ENCODE measurements at places on chromosomes 6 and 20.
A peak's percentile ranks its signal among the peaks of the same experiment; 100 is the strongest.

DNA sequence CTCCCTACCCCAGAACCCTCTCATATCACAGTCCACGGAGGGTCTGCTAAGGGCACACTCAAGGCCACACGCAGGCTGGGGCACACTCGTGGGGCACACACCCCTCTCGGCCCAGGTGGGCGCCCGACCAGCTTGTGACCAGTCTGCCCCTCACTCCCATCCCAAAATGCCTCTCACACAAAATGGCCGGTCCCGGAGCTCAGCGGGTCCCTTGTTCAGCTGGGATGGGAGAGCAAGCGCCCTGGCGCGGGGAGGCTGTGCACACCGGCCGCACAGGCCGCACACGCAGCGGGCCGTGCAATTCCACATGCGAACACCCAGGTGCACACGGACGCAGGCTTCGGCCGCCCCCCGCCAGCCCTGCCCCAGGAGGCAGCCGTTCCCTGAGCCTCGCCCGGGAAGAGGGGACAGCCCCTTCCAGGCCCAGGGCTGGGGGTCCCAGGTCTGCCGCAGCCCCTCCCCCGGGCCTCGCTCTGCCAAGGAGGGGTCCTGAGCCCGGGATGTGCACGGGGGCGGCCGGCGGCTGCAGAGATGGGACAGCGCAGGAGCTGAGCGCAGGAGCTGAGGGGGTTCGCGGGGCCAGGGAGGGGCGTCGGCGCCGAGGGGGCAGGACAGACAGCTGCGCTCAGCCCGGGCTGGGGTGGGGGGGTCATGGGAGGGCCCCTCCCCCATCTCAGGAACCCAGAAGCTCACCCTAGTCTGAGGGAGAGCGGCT, 1.3 kb downstream of the KCNQ2 start:
- DNase-seq = no peak
- no peaks in the 10 kb centered on the region for H3K4me1 ChIP-seq
- no peak overlapping the region for H3K27ac ChIP-seq
- no peaks in the 10 kb centered on the region for H3K36me3 ChIP-seq

GRCh38 chr6:148271711-148272439, 70.8 kb upstream of the SASH1 start:
- H3K36me3 ChIP-seq = no peaks in the 10 kb centered on the region
- no peaks in the 10 kb centered on the region for H3K27me3 ChIP-seq
- peak overlapping the region; percentile 79 for H3K27ac ChIP-seq
- H3K4me3 ChIP-seq = peak overlapping the region; percentile 51
- DNase-seq = peak; percentile 80

- DNase-seq = peak; percentile 98
- peak overlapping the region; percentile 60 for H3K27ac ChIP-seq
- no peaks in the 10 kb centered on the region for H3K27me3 ChIP-seq
- H3K36me3 ChIP-seq = no peaks in the 10 kb centered on the region
- peaks cover 25% of the 10 kb centered on the region for H3K4me1 ChIP-seq
Measured at GRCh38 chr6:35496036-35496840, 641 bp downstream of the TEAD3 start.

DNA sequence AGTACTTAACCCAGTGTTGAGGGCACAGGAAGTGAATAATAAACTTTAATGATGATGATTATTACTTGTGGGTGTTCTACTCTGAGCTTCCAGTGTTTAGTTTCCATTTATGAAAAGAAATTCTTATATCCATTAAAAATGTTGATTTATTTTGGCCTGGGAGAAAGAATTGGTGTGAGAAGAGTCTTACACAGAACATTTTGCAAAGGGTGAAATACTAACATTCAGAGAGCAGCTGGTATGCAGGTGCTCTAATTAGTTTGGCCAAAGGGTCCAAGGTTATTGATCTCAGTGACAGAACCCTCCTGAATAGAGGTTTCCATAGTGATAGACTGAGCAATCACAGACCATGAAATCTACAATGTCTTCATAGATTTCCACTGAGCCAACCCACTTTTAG, 4.4 kb downstream of the OSER1 start:
- H3K27ac ChIP-seq = no peak overlapping the region
- no peak for DNase-seq
- peaks cover 26% of the 10 kb centered on the region for H3K36me3 ChIP-seq
- no peaks in the 10 kb centered on the region for H3K27me3 ChIP-seq
- H3K4me1 ChIP-seq = peaks cover 44% of the 10 kb centered on the region
- H3K4me3 ChIP-seq = no peak overlapping the region

- no peak for DNase-seq
- H3K36me3 ChIP-seq = no peaks in the 10 kb centered on the region
- no peaks in the 10 kb centered on the region for H3K4me1 ChIP-seq
- H3K27me3 ChIP-seq = peaks cover 18% of the 10 kb centered on the region
- H3K4me3 ChIP-seq = no peak overlapping the region
Measured at GRCh38 chr20:1626528-1627199, 6.9 kb upstream of the SIRPB1 start.

- peak overlapping the region; percentile 95 for H3K4me3 ChIP-seq
- peaks cover 4% of the 10 kb centered on the region for H3K36me3 ChIP-seq
- no peaks in the 10 kb centered on the region for H3K27me3 ChIP-seq
- peaks cover 9% of the 10 kb centered on the region for H3K4me1 ChIP-seq
- DNase-seq = no peak
- no peak overlapping the region for H3K27ac ChIP-seq
Measured at GRCh38 chr6:118933855-118934460, 1.0 kb downstream of the MCM9 start.

DNA sequence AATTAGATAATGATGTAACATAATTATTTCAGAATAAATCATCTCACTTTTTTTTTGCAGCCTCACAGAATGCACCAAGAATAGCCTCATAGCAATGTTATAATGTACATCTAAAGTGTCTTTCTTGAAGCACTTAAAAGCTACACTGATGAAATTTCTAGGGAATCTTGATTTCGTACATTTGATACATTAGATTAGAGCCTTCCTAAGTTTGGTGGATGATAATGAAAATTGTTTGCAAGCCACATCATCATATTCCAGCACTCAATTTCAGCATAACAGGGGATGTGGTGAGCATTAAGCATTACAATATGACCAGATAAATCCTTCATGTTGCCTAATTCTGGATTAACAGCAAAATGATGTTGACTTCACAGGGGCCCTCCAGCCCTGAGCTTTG, 9.7 kb upstream of the METTL24 start:
- H3K27ac ChIP-seq = no peak overlapping the region
- H3K4me3 ChIP-seq = no peak overlapping the region
- no peaks in the 10 kb centered on the region for H3K4me1 ChIP-seq

GRCh38 chr20:52959125-52959524, 13.0 kb upstream of the TSHZ2 start:
- no peak overlapping the region for H3K27ac ChIP-seq
- H3K27me3 ChIP-seq = no peaks in the 10 kb centered on the region
- no peaks in the 10 kb centered on the region for H3K36me3 ChIP-seq
- DNase-seq = no peak

GRCh38 chr6:10481101-10481500, 40.0 kb upstream of the GCNT2 start:
- no peaks in the 10 kb centered on the region for H3K36me3 ChIP-seq
- H3K4me3 ChIP-seq = no peak overlapping the region
- DNase-seq = no peak
- H3K27ac ChIP-seq = no peak overlapping the region
- H3K4me1 ChIP-seq = no peaks in the 10 kb centered on the region

GRCh38 chr6:21935561-21936028, 342.0 kb downstream of the SOX4 start:
- no peak overlapping the region for H3K4me3 ChIP-seq
- peak overlapping the region; percentile 34 for H3K27ac ChIP-seq
- peaks cover 6% of the 10 kb centered on the region for H3K4me1 ChIP-seq
- H3K36me3 ChIP-seq = no peaks in the 10 kb centered on the region
- no peak for DNase-seq
- H3K27me3 ChIP-seq = no peaks in the 10 kb centered on the region

GRCh38 chr6:79425589-79426311, 111.5 kb downstream of the LCA5 start:
- no peak overlapping the region for H3K4me3 ChIP-seq
- H3K36me3 ChIP-seq = no peaks in the 10 kb centered on the region

DNA sequence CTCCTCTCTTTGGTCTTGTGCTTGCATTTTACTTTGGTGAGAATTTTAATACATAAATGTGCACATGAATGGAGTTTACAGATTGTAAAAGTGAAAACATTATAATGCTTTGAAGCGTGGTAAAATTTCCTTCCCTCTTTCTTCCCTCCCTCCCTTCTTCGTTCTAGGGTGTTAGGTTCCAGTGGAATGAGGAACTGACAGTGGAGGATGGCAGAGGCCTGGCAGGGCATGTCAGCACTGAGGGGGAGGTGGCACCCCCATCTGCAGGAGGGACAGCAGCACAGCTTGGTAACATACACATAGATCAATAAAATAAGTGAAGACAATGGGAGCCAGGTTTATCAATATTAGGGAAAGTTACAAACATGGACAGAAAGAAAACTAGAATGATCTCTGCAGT, 47.5 kb downstream of the RNASET2 start:
- H3K36me3 ChIP-seq = no peaks in the 10 kb centered on the region
- no peak for DNase-seq
- no peak overlapping the region for H3K27ac ChIP-seq
- peaks cover 12% of the 10 kb centered on the region for H3K27me3 ChIP-seq
- H3K4me1 ChIP-seq = no peaks in the 10 kb centered on the region
- no peak overlapping the region for H3K4me3 ChIP-seq

DNA sequence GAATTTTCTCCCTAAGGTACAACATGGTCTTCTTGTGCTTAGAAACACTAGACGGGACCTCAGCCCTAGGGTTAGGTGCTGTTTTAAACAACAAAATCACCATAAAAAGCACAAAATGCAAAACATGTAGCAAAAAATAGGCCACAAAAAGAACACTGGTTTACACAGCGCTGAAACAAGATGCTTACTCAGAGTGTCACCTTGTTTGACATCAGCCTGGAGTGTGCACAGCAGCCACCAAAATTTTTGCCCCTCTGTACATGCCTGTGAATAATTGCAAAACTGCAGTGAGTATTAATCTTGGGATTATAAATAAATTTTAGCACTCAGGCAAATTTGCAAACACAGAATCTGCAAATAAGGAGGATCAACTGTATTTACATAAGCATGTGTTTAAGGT, 110.1 kb downstream of the PLG start:
- H3K27me3 ChIP-seq = no peaks in the 10 kb centered on the region
- H3K36me3 ChIP-seq = no peaks in the 10 kb centered on the region
- H3K4me3 ChIP-seq = no peak overlapping the region
- no peak for DNase-seq
- no peaks in the 10 kb centered on the region for H3K4me1 ChIP-seq

GRCh38 chr20:13139459-13140150, 81.5 kb upstream of the ISM1 start:
- H3K36me3 ChIP-seq = no peaks in the 10 kb centered on the region
- H3K27me3 ChIP-seq = no peaks in the 10 kb centered on the region
- DNase-seq = no peak
- no peak overlapping the region for H3K4me3 ChIP-seq
- no peaks in the 10 kb centered on the region for H3K4me1 ChIP-seq
- no peak overlapping the region for H3K27ac ChIP-seq

DNA sequence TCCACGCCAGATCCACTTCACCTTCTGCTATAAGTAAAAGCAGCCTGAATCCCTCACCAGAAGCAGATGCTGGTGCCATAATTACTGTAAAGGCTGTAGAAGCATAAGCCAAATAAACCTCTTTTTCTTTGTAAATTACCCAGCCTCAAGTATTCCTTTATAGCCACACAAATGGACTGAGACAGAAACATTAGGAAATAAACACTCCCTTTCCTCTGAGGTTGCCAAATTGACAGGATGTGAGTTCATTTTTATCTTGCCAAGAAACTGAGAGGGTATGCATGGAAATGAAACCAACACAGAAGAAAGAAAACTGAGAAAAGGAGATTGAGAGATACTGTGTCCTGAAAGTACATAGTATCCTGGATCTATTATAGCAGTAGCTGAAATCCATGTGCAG, 481.2 kb downstream of the HAO1 start:
- no peak for DNase-seq
- no peak overlapping the region for H3K4me3 ChIP-seq
- H3K4me1 ChIP-seq = no peaks in the 10 kb centered on the region
- no peak overlapping the region for H3K27ac ChIP-seq

- no peaks in the 10 kb centered on the region for H3K27me3 ChIP-seq
- peaks cover 13% of the 10 kb centered on the region for H3K36me3 ChIP-seq
- no peak overlapping the region for H3K27ac ChIP-seq
Measured at GRCh38 chr20:1360094-1360846, 31.3 kb upstream of the SDCBP2 start.

GRCh38 chr6:111803804-111804203, 69.4 kb downstream of the FYN start:
- peaks cover 62% of the 10 kb centered on the region for H3K4me1 ChIP-seq
- no peaks in the 10 kb centered on the region for H3K27me3 ChIP-seq
- peak overlapping the region; percentile 95 for H3K27ac ChIP-seq
- no peaks in the 10 kb centered on the region for H3K36me3 ChIP-seq
- DNase-seq = no peak

DNA sequence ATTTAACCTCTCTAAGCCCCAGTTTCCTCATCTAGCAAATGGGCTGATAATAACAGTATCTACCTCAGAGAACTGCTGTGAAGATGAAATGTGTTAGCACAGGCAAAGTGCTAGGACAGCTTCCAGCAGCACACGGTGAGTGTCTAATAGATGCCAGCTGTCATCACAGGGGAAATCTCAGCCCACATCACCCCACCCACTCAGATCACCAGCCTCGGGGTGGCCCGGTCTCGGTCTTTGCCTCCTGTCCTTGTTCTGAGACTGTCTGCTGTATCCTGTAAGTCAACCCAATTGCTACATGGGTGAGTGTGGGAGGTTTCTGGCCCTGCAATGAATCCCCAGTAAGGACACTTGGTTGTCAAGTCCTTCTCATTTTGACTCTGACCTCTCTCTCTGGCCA, 99.5 kb upstream of the ZNFX1 start:
- H3K27me3 ChIP-seq = peaks cover 27% of the 10 kb centered on the region
- H3K4me3 ChIP-seq = no peak overlapping the region
- DNase-seq = no peak
- H3K4me1 ChIP-seq = no peaks in the 10 kb centered on the region
- no peak overlapping the region for H3K27ac ChIP-seq

- peak overlapping the region; percentile 95 for H3K27ac ChIP-seq
- H3K4me1 ChIP-seq = peaks cover 15% of the 10 kb centered on the region
- H3K4me3 ChIP-seq = peak overlapping the region; percentile 89
- no peaks in the 10 kb centered on the region for H3K27me3 ChIP-seq
Measured at GRCh38 chr6:24667378-24667803, 514 bp downstream of the ACOT13 start.

All from osteoblast (primary cell).